Kidney (tissue), 22 donors: ENCODE measurements at places on chromosomes 4 and X.

DNA sequence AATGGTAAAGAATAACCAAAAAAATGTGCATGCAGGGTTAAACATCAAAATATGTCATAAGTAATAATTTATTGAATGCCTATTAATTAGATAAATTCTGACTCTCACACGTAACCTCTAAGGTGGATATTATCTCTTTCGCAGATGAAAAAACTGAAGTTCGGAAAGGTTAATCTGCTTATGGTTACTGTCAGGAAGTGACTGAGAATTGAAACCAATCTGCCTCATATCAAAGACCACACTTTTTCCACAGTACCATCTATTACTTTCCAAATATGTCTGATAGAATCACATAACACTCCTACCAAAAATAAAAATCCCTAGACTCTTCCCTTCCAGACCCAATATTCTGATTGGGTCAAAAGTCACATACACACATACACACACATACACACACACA is 6.2 kb downstream of the CHIC2 start:
- no peak for DNase-seq

DNA sequence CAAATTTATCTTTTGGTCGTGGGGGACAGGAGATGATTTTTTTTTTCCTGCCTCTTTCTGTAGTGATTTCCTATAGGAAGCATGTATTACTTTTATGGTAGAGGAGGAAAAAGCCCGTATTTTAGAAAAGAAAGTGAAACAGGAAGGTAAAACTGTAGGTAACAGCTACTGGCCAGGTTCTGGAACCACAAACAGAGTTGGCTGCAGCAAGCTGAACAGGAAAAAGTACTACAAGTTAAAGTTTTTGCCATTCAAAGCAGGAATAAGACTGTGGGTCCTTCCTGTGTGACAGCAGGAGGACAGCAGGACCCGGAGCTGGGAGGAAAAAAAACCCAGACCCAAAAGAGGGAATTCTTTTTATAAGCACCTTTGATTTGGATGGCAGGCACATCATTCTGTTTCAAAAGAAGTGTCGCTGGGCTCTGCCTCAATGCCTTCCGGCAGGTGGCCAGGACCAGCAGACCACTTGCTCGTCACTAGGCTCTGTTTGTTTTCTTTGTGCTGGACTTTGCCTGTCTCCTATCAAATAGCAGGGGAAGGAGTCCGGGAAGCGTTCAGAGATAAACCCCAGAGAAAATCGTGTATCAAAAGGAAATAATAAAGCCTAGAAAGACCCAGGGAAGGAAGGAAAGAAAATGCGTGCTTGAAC is 277.9 kb downstream of the ADGRA3 start:
- peak; percentile 12 for DNase-seq

- no peak for DNase-seq
Observed at GRCh38 chr4:188971125-188971524, 831.9 kb downstream of the TRIML1 start.

GRCh38 chr4:836003-836511 is 10.1 kb upstream of the CPLX1 start:
- DNase-seq, result peak; percentile 61

GRCh38 chr4:42144028-42144427 is 8.4 kb downstream of the BEND4 start:
- DNase-seq, result no peak

- no peak for DNase-seq
Observed at GRCh38 chrX:105823092-105823455, 735 bp downstream of the NRK start.

GRCh38 chrX:21747558-21747957 is 10.4 kb downstream of the SMPX start:
- DNase-seq, result no peak

DNA sequence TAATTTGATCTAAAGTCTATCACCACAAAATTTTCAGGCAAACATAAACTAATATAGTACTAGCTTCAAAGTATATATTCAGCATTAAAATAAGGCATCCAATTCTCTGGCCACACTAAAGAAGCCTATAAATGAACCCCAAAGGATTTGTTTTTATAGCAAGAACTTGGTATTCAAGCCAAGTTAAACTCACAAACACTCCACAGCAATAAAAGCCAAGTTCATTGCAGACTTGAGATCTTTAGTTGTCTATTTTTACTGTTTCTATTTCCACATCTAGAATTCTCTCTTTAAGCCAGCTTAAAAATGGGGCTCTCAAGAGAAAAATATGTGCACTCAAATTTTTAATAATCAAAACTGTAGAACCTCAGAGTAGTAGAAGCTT is 51.1 kb downstream of the WDFY3 start:
- no peak for DNase-seq

DNA sequence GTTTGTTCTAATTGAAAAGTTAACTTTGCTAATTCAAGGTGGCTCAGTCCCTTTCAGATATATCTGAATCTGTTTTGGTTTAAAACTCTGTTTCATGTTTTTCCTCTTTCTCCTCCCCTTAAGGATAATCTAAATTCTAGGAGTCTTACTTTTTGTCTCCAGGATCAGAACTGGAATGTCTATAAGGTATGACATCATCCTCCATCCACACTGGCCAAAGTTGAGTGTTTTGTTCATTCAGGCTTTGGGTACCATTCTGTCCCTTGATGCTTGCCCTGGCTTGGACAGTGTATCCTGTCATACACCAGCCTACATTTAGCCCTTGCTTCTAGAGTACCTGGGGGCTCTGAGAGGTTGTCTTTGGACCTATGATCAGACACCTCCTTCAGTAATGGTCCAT is 56.8 kb upstream of the ANTXR2 start:
- DNase-seq, result no peak

- no peak for DNase-seq
Observed at GRCh38 chr4:25477221-25477620, 100.2 kb downstream of the ANAPC4 start.

DNA sequence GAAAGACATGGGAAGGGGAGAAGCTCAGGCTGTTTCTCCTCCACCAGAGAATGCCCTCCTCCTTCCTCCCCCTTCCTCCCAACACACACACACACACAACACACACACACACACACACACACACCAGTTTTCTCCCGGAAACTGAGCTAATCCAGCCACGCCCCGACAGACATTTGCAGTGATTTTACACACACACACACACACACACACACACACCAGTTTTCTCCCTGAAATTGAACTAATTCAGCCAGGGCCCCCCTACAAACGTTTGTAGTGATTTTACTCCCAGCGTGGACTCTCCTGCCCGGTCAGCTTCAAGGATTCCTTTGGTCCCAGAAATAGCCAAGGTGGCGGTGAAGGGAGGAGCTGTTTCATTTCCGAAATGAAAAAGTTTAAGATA is 32.9 kb upstream of the STX18 start:
- DNase-seq, result peak; percentile 93

GRCh38 chrX:109859651-109860050 is 126.6 kb upstream of the ACSL4 start:
- no peak for DNase-seq

DNA sequence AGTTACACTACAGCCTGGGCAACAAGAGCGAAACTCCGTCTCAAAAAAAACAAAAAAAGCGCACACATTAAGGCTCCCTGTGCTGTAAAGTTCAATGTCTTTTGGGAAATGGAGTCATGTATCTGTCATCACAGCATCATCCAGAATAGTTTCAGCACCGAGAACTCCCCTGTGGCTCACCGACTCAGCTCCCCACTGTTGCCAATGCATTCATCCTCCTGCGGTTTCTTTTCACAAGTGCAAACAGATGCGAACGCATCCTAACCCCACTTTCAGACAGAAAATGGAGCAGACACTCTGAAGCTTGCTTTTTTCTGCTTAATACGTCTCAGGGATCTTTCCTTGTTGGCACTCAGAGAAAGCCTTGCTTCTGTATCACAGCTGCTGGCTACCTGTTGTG is 13.8 kb upstream of the SH3TC1 start:
- DNase-seq, result no peak

- DNase-seq, result no peak
Observed at GRCh38 chr4:108751321-108751720, 11.5 kb downstream of the ETNPPL start.

DNA sequence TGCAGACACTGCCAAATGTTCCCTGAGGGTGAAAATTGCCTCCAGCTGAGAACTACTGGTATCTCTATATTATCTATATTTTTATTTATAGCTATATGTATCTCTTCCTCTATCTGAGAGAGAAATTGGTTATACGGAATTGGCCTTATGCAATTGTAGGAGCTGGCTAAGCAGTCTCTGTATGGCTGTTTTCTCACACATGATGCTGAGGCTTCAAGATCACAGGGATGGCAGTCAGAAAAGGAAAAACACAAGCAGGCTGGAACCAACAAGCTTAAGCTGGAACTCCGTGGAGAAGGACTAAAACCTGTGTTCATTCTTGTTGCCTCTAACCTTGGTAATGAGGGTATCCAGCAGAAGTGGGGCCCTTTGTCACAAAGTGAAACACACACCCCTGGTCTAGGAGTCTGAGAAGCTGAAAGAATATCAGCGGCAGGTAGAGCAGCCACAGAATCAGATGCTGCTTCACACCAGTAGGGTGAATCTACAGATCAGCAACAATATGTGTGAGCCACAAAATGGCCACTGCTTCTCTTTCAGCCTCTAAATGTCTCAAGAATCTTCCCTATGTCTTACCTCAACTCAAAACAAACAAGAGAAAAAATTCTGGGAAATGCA is 166.5 kb upstream of the PPP1R2C start:
- DNase-seq, result no peak

- DNase-seq, result peak; percentile 92
Observed at GRCh38 chrX:101658661-101659491, 774 bp downstream of the ARMCX2 start.

- DNase-seq, result no peak
Observed at GRCh38 chrX:38811515-38812243, 10.4 kb downstream of the MID1IP1 start.

DNA sequence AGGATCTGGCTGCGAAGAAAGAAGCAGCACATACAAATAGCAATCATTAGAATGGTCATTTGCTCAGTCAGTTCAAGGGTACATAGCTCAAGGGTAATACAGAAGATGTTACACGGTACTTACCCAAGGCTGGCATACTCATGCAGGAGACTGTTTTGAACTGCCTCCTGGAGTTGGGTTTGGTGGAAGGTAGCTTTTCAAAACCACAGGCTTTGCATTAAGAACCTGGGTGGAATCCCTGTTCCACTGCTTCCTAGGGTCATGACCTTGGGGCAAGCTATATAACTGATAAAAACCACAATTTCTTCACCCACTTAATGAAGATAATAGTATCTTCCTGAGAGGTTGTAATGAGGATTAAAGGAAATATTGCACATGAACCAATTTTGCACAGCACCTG is 36.5 kb downstream of the TBC1D9 start:
- no peak for DNase-seq

DNA sequence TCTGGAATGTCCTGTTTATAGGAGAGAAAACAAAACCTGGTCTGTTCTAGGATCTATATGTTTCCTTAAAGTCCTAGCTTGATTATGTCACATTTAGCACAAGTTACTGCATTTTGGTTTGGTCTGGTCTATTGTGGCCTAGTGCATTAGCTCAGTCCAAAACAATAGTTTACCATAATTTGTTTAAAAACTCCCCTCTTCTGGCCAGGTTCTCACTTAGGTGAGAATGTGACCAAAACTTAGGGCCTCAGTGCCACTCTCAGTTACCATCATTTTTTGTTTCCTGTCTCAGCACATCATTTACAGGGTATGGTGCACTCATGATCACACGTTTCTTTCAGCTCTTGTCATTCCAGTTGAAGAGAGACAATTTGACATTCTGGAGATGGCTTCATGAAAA is 378.5 kb downstream of the KLHL4 start:
- no peak for DNase-seq

GRCh38 chrX:16712548-16713155 is at the start of gene CTPS2:
Gene CTPS2, minus strand, starts transcription at chrX:16712669. Its CDS starts 9,767 bp downstream, at chrX:16702902.
- peak; percentile 86 for DNase-seq

- DNase-seq, result no peak
Observed at GRCh38 chr4:1176398-1177273, 4.3 kb upstream of the SPON2 start.

GRCh38 chr4:123046096-123046495 is 123.7 kb upstream of the NUDT6 start:
- DNase-seq, result no peak

DNA sequence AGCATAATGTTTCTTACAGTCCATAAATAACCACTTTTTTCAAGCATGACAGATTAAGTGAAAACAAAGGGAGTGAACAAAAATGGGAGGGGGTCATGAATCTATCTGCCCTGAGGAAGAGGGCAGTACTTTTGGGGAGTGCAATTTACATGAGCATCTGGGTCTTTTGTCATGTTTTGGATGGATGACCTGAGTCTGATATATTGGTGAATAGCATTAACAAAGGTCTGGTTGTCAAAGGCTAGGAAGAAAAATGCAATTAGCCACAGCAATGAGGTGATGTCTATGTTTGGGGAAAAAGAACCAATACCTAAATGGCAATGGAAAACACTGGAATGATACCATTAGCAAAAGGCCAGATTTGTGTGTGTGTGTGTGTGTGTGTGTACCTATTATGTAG is 15.1 kb upstream of the MAD2L1 start:
- no peak for DNase-seq

DNA sequence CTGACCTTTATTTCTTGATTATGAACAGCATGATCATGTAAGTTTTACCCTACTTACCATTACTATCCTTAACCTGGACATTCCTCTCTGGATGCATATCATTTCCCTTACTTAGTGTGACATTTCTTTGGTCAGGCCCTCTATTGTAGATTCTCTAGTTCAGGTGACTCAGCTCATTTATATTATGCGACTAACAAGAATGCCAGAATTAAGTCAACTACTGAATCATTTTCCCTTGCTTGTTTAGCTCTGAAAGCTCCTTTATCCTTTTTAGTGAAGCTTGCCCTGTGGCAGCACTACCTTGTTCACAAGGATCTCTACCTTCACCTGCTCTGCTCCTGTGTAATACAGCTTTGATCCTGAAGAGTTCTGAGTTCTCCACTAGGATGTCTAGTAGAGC is 15.1 kb upstream of the UGT2B17 start:
- no peak for DNase-seq

DNA sequence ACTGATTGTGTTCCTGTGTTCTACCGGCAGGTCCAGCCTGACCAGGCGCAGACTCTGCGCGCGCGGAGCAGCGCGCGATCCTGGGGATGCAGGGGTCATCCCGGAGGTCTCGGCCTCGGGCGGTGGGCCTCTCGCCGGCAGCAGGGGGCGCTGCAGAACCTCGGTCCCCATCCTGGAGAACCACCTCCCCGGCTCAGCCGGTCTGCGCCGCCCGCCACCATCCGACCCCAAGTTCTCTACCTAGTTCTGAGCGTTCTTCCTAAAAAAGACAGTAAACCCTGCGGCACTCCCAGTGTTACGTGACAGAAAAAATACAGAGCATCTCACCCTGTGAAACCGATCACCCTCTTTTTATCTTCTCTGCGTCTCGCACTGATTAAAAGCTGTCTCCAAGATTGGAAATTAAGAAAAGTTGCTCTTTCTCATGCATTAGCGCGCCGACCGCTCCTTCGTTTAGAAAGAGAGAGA is 1.6 kb downstream of the TRPC3 start:
- DNase-seq, result peak; percentile 87

DNA sequence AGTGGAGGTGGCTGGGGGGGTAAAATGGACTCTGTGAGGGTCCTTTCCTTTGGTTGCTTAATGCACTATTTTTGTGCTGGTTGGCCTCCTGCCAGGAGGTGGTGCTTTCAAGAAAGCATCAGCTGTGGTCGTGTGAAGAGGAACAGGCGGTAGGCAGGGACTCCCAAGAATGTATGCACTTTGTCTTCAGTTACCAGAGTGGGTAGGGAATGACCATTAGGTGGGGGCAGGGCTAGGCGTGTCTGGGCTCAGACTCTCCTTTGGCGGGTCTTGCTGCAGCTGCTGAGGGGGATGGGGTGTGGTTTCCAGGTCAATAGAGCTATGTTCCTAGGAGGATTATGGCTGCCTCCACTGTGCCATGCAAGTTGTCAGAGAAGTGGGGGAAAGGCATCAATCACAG is 509.0 kb downstream of the PCDH19 start:
- no peak for DNase-seq
